Activated T-helper 1 cell treated with anti-CD3 and anti-CD28 coated beads, Interleukin-2, amount 50 U/mL, for 16 hours (primary cell): ENCODE measurements at places on chromosomes 3 and 15.

DNA sequence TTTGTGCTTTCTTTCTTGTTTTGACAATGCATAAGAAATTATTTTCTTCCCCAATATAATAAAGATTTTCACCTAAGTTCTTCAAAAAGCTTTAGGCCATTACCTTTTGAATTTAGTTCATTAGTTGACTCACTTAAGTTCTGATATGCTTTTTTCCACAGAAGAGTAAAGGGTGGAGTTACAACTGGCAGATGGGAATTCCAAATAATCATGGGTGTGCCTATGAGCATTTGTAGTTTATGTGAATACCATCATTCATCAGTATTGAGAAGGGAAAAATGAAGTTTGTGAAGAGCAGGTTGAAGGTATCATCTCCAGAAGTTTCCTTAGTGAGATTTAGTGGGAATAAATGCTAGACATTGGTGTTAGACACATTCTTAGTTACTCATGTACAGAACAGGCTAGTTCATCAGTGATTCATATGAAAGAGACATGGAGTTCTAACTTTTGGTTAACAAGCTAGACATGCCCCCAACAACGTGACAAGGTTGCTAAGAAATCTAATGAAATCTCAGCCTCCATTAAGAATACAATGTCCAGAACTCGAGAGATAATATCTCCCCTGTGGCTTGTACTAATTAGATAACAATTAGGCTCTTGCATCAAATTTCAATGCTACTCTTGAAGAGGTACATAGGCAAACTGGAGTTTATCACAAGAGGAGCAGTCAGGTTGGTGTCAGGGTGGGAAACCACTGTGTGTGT lies 16.9 kb upstream of the ALCAM start:
- DNase-seq, result no peak

DNA sequence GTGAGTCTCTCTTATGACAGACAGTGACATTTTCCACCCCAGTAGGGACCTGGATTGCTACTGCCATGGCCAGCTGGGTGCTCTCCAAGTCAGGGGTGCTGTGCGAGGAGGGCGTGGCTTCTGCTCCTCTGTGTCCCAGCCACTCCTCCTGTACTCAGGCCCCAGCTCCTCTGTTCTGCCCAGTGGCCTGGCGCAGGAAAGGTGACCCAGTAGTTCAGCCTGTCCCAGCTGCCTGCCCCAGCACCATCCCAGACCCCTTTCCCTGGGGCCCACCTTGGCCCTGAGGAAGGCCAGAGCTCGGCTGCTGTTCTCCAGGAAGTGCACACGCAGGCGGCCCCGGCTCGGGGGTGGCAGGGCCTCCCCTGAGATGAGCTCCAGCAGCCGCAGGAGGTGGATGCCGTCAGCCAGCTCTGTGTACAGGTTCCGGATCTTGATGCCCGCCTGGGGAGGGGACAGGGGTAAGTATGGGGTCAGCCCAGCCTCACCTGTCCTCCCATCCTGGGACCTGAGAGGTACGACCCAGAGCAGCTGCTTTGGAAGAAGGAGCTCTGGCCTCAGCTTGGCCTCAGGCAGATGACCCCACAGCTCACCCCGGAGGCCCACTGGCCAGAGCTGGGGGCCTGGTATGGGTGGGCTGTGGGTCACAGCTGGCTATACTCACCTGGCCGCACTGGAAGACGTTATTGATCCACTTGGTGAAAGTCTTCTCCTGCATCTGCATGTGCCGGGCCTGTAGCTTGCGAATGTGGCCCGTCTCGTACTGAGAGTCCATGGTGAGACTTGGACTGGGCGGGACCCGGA lies 1.0 kb downstream of the SPTBN5 start:
- no peak for DNase-seq

- DNase-seq, result no peak
These were observed 6.0 kb downstream of the HHATL start for GRCh38 chr3:42696356-42697288.

GRCh38 chr15:67389975-67390374 lies 131.0 kb upstream of the C15orf61 start:
- DNase-seq, result no peak

DNA sequence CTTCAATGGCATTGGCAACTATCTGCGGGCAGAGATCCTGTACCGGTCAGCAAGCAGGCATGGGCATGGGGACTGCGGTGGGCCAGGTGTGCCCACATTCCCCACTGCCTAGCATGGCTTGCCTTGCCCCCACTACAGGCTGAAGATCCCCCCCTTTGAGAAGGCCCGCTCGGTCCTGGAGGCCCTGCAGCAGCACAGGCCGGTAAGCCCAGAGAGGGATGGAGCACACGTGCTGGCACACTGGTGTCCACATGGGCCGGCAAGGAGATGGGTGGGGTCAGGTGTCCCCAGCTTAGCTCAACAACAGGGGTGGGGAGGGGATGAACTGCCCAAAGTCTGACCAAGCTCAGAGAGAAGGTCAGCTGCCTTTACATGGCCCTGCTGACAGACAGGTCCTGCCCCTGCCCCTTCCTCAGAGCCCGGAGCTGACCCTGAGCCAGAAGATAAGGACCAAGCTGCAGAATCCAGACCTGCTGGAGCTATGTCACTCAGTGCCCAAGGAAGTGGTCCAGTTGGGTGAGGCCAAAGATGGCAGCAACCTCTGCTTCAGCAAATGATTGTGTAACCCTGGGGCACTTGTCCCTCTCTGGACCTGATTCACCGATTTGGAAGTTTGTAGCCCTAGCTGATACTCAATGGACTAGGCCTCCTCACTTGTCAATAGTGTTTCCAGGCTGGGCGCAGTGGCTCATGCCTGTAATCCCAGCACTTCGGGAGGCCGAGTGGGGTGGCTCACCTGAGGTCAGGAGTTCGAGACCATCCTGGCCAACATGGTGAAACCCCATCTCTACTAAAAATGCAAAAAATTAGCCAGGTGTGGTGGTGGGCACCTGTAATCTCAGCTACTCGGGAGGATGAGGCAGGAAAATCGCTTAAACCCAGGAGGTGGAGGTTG lies 5.6 kb downstream of the NEIL1 start:
- DNase-seq, result no peak

DNA sequence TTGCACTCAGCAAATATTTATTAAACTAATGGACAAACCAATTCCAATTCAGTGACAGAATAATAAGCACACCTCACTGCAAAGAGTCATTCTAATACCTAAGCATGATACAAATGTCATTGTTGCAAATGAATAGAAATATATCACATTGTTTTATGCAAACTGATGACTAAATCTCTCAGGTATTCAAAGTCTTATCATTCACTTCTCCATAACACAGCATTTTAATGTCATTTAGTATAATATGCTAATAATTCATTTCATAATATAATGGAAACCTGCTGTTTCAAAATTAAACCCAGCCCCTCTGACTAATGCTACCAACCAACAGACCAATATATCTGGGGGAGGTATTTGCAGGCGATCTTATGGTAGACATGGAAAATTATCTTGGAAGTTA lies 71.8 kb downstream of the FGF7 start:
- no peak for DNase-seq

DNA sequence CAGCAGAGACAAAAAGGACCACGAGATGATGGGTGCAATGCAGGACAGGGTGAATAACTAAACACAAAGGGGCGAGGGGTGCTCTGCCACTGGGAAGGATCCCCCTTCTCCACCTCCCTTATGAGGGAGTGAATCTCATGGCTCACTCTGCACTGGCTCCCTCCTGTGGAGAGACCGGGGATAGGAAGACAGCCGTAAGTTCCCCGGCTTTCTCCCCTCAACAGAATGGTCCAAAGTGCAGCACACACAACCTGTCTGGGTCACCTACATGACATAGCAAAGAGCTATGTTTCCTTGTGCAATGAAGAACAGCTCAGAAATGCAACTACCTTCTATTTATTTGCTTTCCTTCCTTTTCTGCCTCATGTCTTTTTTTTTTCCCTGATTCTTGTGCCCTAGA lies 7.8 kb upstream of the ACSBG1 start:
- DNase-seq, result no peak

DNA sequence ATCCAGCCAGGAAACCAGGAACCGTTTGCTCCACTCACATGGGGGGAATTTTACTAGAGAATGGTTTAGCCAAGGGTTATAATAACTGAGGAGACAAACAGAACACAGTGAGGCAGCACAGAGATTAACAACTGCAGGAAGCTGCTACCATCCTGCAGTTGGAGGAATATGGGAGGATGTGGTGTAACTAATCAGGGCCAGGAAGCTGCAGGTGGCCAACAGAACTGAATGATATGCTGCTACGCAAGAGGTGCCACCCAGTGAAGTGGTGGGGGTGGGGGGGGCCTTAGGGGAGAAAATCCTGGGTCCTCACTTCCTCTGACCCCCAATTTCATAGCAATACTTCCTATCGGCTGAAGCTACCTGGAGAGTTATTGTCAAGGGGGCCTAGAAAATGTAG lies 306.4 kb upstream of the STT3B start:
- no peak for DNase-seq

DNA sequence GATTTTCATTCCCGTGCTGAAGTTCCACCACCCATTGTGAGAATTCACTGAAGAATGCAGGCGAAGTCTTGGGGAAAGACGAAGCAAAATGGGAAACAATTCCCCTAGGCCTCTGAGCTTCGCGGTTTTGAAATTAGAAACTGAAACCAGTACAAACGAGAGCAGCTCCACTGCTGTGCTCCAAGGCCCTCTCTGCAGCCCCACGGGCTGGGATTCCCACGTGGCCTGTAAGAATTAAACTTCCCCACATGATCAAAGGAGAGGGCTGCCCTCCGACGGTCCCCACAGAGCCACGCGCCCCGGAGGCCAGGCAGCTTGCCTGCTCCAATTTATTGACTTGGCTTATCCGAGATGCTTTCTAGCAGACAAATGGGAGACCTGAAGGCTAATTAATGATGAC lies 144.0 kb downstream of the GREM1 start:
- no peak for DNase-seq

DNA sequence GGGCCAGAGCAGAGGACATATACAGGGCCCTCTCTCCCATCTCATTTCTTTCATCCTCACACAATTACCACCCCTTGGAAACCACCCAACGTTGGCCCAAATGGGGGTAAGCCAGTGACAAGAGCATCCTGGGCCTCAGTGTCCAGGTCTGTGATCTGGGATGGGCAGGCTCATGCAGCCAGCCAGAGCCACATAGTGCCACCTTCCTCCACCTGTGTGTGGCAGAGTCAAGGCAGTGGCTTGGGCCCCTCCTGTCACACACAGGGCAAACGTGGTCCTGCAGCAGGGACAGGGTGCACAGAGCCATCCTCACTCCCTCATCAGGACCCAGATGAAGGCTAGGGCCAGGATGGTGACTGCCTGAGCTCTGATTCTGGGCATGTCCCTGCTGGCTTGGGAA lies 2.3 kb upstream of the MYL3 start:
- no peak for DNase-seq

DNA sequence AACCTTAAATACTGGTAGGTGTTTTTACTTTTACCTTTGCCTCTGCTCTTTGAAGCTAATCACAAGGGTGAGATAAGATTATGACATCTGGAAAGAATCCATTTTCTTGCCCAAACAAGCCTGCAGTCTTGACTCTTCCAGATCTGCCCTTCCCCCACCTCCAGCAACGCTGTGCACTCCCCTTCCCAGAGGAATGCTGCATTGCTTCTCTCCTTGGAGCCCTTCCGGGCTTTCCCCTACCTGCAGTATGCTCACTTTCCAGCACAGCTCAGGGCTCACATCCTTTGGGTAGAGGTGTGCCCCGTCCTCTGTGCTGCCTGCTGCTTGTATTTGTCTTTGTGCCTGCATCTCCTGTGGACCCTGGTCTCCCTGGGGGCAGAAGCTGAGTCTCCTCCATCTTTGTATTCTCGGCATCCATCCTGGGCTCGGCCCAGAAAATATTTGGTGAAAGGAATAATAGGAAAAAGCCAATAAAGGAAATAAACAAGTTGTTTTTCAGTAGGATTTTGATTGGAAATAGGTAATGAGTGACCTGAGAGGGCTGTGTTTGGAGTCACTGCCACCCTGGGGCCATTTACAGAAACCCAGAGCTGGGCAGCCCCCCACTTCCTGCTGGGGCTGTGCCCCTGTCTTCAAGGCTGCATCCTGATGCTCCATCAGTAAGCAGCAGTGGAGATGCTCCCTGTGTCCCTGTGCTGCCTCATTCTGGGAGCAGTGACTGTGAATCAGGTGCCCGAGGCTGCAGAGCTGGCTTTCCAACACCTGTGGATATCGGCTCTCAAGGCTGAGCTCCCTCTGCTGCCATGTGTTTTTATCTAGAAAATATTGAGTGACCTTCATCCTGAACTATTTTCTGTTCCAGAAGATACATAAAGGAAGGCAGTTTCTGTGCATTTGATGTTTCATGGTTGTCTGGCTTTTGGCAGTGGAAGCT lies 117.5 kb downstream of the EEFSEC start:
- DNase-seq, result no peak

- DNase-seq, result no peak
These were observed 439.5 kb downstream of the PDCD6IP start for GRCh38 chr3:34237946-34238345.

GRCh38 chr3:131162516-131162915 lies 135.8 kb downstream of the NEK11 start:
- DNase-seq, result no peak

- no peak for DNase-seq
These were observed 56.0 kb upstream of the MME start for GRCh38 chr3:155024006-155024638.

- peak; percentile 6 for DNase-seq
These were observed 87.8 kb downstream of the RSL24D1 start for GRCh38 chr15:55108858-55109518.

GRCh38 chr3:139421040-139421439 lies 31.6 kb upstream of the COPB2 start:
- DNase-seq, result no peak

GRCh38 chr3:169362868-169363267 lies 300.6 kb downstream of the MECOM start:
- DNase-seq, result no peak

DNA sequence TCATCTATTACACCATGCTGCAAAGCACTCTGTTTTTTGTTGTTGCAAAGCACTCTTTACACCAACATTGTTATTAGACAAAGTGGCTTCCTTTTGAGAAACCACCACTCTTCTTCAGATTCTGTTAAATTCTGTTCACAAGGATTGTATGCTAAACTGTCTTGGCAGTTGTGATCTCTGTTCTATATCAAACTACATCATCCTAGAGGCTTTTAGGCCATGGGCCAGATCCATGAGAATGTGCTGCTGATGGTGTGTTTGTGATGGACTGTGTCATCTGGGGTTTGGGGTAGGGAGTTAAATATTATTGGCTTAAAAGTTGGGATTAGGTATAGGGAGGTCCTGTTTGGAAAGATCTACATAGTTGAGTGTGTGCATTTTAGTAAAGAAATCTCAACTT lies 229.8 kb downstream of the GAP43 start:
- no peak for DNase-seq

DNA sequence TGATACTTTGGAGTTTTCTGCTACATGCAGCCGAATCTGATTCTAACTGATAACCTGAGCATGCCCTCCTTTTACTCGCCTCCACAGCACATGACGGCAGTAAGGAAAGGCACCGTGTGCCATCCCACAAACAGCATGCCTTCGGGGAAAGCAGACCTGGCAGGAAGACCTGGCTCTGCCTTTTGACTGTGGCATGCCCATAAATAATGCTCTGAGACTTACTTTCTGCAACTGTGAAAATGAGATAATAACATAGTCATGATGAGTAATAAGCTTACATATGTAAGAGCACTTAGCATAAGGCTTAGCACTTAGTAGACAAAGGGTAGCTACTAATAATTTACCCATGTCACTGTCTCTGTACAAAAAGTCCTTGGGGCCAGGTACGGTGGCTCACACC lies 32.9 kb downstream of the MTHFS start:
- no peak for DNase-seq

- no peak for DNase-seq
These were observed 74.5 kb downstream of the SLC7A14 start for GRCh38 chr3:170511371-170511770.
